ENCODE measurements at places on chromosomes 2 and 18.

GRCh38 chr2:97845818-97846217 is 132.4 kb downstream of the ZAP70 start:
- no peak for DNase-seq

DNA sequence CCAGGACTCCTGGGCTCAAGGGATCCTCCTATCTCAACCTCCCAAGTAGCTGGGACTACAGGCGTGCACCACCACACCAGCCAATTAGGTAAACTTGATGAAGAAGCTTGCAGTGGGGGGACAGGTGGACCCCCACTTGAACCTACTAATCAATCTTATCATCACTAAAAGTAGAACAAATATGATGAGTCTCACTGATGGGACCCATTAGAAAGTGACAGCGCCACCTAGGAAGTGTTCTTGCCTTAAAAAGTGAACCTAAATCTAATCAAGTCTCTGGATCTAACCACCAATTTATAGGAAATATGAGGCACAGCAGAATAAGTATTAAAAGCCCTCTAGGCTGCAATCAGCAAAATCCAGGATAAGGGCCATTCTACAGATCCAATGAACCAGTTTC is 79.2 kb downstream of the BIN1 start:
- no peak for DNase-seq

DNA sequence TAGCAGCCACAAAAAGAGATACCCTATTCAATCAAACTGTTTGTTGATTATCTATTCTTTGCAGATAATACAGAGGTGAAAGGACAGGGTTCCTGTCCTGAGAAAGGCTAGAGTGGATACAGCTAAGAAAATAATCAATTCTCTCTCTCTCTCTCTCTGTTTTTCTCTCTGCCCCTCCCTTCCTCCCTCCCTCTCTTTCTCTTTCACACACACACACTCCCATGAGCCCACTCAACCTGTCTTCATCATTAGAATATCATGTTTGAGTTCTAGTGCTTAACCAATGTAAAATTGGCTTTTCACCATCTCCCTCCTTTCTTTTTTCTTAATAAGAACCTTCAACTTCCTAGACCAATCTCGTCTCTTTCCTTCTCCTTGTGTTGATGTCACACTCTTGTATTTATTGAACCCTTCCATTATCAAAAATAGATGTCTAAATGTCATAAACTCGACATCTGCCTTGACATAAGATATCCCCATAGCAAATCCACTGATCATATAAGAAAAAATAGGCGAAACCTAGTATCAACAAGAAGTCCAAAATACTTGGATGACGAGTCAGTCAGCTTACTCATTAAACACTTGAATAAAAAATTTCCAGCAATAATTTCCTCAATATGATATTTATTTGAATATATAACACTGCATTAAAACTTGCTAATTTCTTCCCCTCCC is 42.8 kb upstream of the CYTIP start:
- DNase-seq, result no peak

DNA sequence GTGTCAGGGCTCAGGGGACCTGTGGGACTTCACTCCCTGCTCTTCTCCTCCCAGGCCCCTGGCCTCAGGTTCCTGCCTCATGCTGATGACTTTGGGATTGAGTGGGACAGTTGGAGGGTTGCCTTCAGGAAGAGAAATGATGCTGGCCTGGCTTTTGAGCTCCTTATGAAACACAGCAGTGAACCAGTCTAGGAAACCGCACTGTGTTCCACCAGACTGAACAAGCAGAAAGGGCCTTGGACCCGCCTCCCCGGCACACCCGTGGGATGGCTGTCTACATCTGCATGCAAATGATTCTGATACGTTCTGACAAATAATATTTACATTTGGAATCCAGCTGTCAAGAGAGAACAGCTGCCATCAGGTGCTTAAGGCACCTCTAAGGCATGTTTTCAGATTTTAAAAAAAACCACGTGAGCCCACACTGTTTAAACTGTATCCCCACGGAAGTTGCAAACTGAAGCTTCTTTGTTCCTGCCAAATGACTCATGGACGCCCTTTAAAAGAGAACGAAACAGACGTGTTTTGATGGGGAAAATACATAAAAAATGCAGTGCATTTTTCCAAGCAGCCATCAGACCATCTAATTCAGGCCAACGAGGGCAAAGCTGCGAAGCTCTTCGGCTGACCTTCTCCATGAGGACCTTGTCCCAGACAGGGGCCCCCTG is 27.6 kb upstream of the ASAP2 start:
- no peak for DNase-seq

- no peak for DNase-seq
These were observed 12.4 kb upstream of the TLK1 start for GRCh38 chr2:171173087-171173486.

DNA sequence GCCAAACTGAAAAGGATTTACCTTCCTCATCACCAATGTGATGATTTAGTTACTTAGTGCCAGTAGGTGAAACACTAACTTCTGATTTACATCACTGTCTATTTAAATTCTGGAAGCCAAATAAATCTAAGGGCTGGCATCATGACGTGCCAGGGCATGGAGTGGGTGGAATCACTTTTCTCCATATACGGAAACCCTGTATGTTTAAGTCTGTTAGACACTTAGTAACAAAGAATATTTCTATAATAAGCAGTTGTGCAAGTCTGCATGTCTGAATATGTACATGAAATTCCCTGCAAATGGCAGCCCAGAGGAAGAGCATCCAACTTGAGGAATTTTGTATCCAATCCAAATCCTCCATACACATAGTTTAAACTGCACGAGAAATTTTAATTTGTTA is 243.1 kb upstream of the SMAD7 start:
- no peak for DNase-seq

DNA sequence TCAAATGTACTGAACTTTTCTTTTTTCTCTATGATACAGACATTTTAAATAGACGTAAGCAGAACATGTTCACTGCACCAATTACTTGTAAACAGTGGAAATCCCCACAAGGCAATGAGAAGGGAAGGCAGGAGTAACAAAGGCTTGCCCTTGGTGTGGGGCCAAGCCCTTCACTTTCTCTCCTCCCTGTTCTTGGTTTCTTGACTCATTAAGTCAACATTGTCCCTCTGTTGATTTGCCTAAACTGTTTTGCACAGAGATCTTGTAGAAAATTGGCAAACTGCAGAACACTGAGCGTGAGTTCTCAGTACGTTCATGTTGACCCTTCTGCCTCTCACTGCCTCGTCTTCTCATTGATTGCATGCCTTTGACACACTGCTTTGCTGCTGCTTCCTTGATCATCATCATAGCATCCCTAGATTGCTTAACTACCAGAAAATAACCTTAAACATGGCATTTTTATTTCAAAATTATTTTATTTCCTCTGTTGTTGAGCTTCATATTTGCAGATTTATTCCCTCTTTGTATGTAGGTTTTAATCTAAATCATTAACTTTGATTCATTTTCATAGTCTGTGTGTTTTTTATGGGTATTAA is 257.7 kb downstream of the PTGR3 start:
- DNase-seq, result no peak

DNA sequence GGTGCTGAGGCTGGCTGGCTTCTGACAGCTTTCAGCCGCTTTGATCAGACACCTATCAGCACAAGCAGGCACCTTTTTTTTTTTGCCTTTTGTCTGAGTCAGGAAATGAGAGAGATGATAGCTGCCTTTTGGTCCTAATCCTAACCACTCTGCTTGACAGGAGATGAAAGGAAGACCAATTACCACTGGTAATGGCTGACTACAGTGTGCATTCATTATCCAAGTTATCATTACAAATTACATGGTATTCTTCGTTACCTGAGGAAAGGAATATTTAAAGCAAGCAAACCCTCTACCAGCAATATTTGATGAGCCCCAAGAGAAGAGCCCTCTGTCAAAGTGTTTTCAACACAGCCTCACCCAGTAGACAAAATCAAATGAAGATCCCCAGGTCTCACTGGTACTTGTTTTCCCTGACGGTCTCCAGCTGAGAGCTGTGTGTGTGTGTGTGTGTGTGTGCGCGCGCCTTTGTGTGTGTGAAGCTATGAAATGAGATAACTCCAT is 925.7 kb downstream of the DCDC2C start:
- DNase-seq, result no peak

DNA sequence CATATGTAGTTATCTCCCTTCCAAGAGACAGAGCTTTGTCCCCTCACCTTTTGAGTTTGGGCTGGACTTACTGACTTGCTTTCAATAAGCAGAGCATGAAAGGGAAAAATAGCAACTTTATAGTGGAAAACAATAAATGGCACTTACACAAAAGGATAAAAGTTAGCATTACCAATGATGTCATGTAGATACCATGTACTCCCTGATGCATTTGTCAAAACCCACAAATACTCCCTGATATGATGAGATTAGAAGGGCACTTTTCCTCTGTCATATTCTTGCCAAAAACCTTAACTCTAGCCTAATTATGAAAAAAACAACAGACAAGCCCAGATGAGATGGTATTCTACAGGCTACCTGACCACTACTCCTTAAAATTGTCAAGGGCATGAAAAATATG is 16.0 kb downstream of the HIBCH start:
- DNase-seq, result no peak

DNA sequence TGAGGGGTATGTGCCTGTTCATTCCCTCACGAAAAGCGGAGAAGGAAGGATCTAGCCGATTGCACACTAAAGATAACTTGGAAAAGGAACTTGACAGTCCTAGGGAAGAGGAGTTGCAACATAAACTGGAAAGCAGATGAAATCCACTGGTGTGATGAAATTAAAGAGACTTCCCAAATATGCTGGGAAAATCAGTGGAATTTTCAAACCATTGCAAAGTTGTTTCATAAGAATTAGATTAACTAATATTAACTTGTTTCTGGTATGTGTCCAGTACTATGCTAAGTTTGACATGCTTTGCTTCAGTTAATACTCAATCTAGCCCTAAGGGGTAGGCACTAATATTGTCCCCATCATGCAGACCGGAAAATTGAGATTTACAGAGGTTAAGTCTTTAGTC is 222.7 kb downstream of the IKZF2 start:
- DNase-seq, result no peak

DNA sequence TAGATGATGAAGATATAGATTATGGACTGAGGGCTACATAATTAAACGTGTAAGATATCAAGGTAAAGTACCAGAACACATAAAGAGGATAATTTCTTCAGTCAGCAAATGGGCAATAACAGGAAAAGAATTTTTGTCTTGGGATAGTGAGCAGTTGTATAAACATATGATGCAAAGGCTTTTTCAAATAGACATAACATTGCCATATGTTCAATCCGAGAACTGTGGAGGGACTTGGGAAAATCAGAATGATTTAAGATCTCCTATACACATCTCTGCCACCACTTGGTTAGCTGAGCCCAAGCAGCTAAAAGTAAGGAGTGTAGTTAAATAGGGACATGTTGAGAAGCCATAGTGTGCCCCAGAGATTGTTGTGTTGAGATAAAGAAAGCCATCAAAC is 287.6 kb upstream of the ZNF521 start:
- DNase-seq, result no peak

DNA sequence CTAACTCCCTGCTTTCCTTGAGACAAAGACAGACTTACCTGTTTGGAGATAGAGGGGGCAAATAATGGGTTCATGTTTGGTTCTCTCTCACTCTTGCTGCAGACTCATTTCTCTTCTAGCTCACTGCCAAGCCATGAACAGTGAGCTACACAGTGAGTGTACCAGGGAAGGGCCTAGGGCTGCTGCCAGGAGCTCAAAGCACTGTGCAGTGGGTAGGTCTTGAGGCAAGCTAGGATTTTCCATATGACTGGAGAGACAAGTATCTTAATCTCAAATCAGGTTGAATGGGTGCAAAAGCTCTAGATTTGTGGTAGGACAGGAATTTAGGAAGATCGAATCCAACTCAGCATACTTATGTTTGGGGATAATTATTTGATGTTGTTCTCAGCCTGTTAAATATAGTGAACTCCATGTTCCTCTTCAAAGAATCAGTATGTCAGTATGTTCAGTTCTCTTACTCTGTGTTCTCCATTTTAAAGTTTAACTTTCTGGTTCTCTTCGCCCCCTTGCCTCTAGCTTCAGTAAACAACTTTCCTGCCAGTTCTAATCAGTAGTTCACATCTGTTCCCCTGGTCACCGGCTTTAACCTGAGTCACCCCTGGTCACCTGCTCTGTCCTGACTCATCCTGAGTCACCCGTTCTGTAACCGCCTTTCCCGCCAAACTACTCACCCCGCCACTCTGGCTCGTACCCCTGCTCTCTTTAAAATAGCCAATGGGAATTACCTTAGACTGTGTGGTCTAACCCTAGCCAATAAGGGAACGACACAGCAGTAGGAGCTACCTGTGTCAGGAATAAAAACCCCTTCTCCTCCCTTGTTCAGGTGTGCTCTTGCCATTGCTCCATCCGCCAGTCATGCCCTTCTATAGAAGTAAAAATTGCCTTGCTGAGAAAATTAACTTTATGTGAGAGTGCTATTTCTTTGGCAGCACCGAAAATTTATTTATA is 21.9 kb downstream of the SLC25A52 start:
- no peak for DNase-seq

GRCh38 chr18:66599190-66599589 is 4.7 kb downstream of the CDH19 start:
- DNase-seq, result no peak

GRCh38 chr2:5690718-5691220 is 1.4 kb upstream of the SOX11 start:
- DNase-seq, result no peak

DNA sequence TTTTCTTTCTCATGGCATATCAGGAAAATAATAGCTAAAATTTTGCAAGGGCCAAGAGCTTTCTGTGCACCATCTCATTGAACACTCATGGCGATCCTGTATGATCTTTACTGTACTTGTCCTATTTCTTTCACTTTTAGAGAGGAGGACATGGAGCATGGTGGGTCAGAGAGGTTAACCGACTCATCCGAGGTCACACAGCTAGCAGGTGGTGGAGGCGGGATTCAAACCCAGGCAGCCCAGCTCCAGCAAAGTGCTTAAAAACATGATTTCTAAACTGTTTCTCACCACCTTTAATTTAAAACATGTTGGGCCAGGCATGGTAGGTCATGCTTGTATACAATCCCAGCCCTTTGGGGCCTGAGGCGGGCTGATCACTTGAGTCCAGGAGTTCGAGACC is 6.4 kb downstream of the NGEF start:
- DNase-seq, result no peak

DNA sequence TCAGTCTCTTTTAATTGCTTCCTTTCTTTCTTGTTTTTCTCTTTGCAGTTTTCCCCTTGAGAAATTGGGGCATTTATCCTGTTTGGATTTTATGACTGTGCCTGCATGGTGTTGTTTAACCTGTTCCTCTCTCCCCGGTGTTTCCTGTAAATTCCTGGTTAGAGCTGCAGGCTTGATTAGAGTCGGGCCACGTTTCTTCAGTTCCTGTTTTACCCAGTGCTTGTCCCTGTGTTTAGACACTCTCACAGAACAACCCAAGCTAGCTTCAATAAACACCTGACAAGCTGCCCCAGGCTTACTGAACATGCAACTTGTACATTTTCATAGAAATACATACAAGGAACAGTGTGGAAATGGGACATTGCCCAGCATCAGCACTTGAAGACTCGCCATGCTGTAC is 53.9 kb downstream of the NGEF start:
- DNase-seq, result no peak

GRCh38 chr2:20593072-20594034 is 57.5 kb downstream of the HS1BP3 start:
- no peak for DNase-seq

- DNase-seq, result no peak
These were observed 48.5 kb upstream of the EPC2 start for GRCh38 chr2:148596018-148596417.

- no peak for DNase-seq
These were observed 396.5 kb upstream of the SALL3 start for GRCh38 chr18:78582898-78583738.

Measured in stimulated activated CD4-positive, alpha-beta T cell treated with anti-CD3 and anti-CD28 coated beads, Interleukin-1b, Interleukin-23, amount 100 ng/mL, for 4 hours (primary cell).